Muscle of leg (tissue), 16 donors: ENCODE measurements at places on chromosomes 2 and 18. TPM values are rescaled to one million over a fixed set of nuclear protein-coding genes. Genes with fewer than 3 reads are reported as not detected.

Gene CYP20A1
- 11.3 TPM for polyA plus RNA-seq

Gene SPP2
- not detected for polyA plus RNA-seq

Gene FABP1
- 0.09 TPM for polyA plus RNA-seq

Gene FER1L5
- 2.0 TPM for polyA plus RNA-seq

Gene FKBP7
- polyA plus RNA-seq: 74.7 TPM

Gene CROCC2
- 0.11 TPM for polyA plus RNA-seq

Gene CPO
- polyA plus RNA-seq: 0.26 TPM

Gene STON1
- polyA plus RNA-seq: 10.4 TPM

Gene SERPINB3
- polyA plus RNA-seq: not detected

Gene UGT1A5
- polyA plus RNA-seq: not detected

Gene HOXD13
- polyA plus RNA-seq: 0.11 TPM

Gene SIX3
- polyA plus RNA-seq: not detected

Gene ALK
- polyA plus RNA-seq: 0.04 TPM
